ENCODE measurements at places on chromosomes 4 and X. TPM values are rescaled to one million over a fixed set of nuclear protein-coding genes. Genes with fewer than 3 reads are reported as not detected.

MAGEA2B gene
- not detected for total RNA-seq

GRCh38 chr4:176858839-176859238 lies 66.1 kb upstream of the VEGFC start:
- DNase-seq, result no peak

FSTL5 gene
- total RNA-seq, result 3.3 TPM

- DNase-seq, result peak; percentile 84
Measured at GRCh38 chrX:133881007-133881406, 104.4 kb downstream of the GPC3 start.

DNA sequence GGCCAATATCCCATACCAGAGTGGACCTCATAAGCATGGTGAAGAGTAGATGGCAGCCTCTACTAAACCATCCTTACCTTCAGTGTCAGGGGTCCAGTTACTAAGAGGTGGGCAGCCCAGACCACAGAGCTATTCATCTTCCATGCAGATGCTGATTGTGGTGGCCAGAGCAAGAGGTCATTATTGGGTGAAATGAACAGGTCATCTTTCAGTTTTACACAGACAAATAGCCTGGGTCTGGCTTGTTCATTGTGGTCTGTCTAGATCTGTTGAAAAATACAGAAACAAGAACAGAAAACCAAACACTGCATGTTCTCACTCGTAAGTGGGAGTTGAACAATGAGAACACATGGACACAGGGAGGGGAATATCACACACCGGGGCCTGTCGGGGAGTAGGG lies 71.3 kb downstream of the PAK3 start:
- no peak for DNase-seq

- DNase-seq, result no peak
Measured at GRCh38 chrX:139194571-139195280, 335.8 kb upstream of the F9 start.

ASB12 gene
- 5.7 TPM for total RNA-seq

DNA sequence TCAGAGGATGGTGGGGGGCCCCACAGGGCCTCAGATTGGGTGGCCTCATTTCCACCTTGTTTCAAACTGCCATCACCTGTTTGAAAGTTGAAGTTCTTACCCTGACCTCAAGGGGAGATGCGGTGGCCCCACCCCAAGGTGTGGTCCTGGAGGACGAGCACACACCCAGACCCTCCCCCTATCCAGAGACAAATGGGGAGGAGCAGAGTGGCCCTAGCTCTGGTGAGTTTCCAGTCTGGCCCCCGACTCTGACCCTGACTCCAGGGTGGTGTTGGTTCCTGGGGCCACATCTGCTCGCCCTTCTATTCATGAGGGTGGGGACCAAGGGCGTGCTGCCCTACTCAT lies 36.3 kb upstream of the ADRA2C start:
- no peak for DNase-seq

CSAG2 gene
- total RNA-seq, result not detected

SNCA gene
- 17.7 TPM for total RNA-seq

SYTL4 gene
- total RNA-seq, result 7.7 TPM

ADH6 gene
- not detected for total RNA-seq

DNA sequence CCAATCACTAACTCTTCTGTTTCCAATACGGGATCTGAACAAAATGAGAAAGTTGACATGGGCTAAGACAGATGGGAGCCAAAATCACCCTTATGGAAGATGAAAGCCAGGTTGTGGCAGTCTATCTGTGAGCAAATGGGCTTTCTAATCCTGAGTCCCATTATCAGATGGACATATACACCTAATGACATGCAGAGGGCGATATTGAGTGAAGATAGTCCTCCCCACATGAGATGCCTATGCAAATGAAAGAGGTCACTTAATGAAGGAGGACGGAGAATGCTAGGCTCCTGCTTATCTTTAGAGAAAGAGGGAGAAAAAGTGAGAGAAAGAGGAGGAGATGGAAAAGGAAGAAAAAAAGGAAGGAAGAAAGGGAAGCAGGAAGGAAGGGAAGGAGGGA lies 547.5 kb downstream of the NLGN4X start:
- peak; percentile 4 for DNase-seq

NXF2B gene
- total RNA-seq, result not detected

ATP1B4 gene
- total RNA-seq, result 367 TPM

DNA sequence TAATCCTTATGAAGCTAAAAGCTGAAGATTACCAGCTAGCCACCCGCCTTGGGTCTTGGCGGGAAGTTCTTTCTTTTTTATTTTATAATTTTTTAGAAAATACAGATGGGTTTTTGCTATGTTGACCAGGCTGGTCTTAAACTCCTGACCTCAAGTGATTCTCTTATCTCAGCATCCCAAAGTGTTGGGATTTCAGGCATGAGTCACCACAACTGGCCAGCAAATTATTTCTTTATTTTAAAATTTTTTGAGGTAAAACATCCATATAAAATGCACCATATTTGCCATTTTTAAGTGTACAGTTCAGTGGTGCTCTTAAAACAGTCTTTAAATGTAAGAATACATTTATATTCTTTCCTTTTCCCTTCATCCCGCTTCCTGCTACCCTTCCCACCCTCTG lies 40.6 kb upstream of the ANTXR2 start:
- DNase-seq, result no peak

DNA sequence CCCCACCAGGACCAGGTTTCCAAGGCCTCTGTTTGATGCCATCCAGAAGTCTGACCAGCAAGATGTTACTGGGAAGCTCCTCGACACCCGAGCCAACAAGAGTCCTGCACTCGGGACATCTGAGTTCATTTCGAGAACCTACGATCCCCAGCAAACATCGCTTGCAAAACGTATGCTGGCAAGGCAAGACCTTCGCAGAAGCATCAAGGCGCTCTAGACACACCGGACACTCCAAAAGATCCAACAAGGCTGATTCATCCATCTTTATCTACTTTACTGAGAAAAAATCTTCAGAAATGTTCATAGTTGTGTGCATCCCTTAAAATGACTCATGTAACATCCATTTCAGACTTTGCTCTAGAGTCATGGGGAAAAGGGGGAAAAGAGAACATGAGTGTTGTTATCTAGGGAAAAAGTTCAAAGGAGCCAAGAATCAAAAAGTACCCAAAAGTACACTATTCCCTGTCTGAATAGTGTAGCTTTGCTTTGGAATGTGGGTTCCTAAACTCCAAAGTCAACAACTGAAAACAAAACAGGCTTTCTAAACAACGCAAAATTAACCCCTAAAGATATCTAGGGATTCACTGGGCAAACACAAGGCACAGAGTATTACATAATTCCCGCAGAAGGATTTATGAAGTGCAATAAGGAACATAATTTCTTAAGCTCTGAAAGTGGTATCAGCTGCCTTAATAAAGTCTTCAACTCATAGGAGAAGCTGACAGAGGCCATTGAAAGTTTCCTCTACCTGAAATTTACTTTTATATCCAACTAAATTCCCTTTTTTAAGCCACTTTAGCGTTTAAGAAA lies 1.6 kb downstream of the SH3RF1 start:
- no peak for DNase-seq

GRCh38 chr4:62275470-62275869 lies 1075.3 kb downstream of the ADGRL3 start:
- no peak for DNase-seq

GRCh38 chrX:150929058-150929457 lies 30.6 kb upstream of the CD99L2 start:
- no peak for DNase-seq

- DNase-seq, result no peak
Measured at GRCh38 chrX:15906041-15906943, 51.7 kb upstream of the AP1S2 start.

DNA sequence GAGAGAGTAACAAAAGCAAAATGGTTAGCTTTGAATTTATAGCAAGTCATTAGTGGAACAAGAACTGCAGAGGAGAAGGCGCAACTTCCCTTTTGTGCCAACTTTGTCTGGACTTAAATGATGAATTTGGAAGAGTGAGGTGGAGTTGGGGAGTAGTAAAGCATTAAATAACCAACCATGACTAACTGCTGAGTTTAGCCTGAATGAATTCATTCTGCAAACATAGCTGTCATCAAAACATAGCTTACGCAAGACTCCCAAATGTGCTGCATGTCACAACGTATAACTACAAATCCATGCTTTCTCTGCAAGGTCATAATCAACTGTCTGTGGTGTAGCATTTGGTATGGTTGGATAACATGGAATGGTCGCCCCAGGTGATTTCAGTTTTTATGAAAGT lies 75.9 kb upstream of the RPL34 start:
- peak; percentile 56 for DNase-seq

HTR2C gene
- not detected for total RNA-seq

DNA sequence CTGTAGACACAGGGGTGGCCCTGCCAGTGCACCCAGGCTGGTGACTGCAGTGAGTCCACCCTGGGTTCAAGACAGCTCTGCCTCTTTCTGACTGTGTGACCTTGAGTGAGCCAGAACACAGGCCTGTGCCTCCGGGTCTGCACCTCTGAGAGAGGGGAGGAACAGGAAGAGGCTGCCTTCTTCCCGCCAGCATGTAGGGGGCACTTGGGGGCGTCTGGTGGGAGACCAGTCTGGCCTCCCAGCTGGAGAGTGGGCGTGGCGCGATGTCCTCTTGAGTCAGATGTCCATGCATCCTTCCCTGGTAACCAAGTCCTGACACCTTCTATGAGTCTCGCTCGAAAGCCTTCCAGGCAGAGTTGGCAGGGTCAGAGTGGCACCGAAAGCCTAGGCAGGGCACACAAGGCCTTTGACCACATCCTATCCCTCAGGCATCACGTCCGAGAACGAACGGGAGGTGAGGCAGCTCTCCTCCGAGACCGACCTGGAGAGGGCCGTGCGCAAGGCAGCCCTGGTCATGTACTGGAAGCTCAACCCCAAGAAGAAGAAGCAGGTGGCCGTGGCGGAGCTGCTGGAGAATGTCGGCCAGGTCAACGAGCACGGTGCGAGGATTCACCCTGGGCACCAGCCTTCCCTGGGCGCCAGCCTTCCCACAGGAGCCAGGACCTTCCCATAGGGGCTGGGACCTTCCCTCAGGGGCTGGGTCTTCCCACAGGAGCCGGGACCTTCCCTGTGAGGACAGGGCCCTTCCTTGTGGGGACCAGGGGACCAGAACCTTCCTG lies 21.3 kb downstream of the WFS1 start:
- no peak for DNase-seq

- DNase-seq, result no peak
Measured at GRCh38 chrX:136215559-136215958, 35.6 kb downstream of the MAP7D3 start.

DNA sequence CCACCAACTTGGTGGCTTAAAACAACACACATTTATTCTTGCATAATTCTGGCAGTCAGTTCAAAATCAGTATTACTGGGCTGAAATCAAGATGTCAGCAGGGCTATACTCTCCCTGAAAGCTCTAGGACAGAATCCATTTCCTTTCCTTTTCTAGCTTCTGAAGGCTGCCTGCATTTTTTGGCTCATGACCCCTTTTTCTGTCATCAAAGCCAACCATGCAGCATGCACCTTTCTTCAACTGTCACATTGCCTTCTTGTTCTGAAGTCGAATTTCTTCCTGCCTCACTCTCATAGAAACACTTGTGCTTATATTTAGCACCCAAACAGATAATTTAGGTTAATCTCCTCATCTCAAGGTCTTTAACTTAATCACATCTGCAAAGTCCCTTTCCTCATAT lies 79.8 kb upstream of the PPP1R2C start:
- no peak for DNase-seq

IL9R gene
- total RNA-seq, result not detected

DNA sequence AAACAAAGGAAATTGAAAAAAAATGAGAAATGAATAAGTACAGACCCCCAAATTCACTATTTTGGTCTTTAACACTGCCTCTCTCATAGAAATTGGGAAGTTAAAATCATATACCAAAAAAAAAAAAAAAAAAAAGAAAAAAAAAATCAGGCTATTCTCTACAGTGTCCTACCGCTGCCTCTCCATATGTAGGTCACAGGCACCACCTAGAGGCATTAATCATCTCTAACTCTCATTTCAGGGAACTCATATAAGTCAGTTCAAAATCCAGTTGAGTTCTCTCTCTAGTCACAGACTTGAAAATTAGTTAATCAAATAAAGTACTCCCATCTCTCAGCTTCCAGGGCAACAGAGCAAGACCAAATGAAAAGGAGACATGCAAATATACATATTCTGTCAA lies 47.9 kb downstream of the COX18 start:
- peak; percentile 56 for DNase-seq

- DNase-seq, result peak; percentile 88
Measured at GRCh38 chr4:88738180-88738579, 40.6 kb upstream of the NAP1L5 start.

KCNE5 gene
- total RNA-seq, result 33.6 TPM

DNA sequence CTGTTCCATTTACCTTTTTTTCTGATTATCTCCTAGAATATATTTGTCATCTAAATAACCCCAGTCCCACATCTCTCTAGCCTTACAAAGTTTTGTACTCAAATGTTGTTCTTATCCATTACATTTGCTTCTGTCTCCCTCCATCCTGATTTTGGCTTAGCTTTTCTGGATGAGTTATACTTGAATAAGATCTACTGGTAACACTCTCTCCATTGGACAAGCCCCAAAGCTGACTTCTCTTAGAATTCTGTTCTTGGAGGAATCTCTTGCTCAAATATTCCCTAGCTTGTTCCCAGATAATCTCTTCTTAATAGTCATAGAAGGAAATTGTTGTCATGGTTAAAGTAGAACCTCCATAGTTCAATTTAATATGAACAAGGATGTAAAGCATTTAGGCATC lies 115.5 kb upstream of the HS3ST1 start:
- DNase-seq, result no peak

DNA sequence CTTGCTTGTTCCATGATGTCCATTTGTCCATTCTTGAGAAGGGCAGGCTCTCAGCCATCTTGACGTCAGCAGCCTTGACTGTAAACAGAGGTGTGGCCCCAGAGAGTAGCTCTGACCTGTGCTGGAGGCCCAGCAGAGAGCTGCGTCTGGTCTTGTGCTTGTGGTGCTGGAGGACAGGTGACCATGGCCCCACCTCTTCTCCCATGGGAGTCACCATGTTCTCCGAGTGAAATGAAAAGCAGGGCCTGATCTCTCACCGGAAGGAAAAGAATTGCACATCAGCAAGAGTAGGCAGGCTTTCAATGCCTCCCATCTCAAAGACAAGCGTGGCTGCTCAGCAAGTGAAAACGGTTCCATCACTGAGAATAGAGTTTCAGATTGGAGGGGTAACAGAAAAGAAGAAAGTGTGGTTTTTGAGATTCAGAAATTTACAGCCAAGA lies 11.5 kb downstream of the PARM1 start:
- DNase-seq, result no peak

KIAA1210 gene
- total RNA-seq, result 0.10 TPM

MAGEB17 gene
- total RNA-seq, result not detected

DNA sequence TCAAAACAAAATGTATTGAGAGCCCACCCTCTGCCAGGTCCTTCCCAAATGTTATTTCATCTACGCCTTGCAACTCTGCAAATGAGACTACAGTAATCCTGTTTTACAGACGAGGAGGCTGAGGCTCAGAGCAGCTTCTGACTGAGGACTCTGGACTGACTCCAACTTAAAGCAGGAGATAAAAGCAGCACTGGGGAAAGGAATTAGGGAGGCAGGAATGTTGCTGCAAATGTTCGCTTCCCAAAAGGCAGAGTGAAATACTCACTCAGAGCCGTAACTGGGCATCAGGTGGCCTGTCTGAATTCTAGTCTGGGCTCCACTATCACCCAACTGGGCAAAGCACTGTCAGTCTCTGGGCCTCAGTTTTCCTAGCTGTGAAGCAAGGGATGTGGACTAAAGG lies 94.7 kb upstream of the SRD5A3 start:
- DNase-seq, result no peak
